Kidney capillary endothelial cell (primary cell): ENCODE measurements at places on chromosomes 3 and 15.

- DNase-seq, result no peak
Measured at GRCh38 chr3:42707620-42708355, 5.2 kb upstream of the HHATL start.

DNA sequence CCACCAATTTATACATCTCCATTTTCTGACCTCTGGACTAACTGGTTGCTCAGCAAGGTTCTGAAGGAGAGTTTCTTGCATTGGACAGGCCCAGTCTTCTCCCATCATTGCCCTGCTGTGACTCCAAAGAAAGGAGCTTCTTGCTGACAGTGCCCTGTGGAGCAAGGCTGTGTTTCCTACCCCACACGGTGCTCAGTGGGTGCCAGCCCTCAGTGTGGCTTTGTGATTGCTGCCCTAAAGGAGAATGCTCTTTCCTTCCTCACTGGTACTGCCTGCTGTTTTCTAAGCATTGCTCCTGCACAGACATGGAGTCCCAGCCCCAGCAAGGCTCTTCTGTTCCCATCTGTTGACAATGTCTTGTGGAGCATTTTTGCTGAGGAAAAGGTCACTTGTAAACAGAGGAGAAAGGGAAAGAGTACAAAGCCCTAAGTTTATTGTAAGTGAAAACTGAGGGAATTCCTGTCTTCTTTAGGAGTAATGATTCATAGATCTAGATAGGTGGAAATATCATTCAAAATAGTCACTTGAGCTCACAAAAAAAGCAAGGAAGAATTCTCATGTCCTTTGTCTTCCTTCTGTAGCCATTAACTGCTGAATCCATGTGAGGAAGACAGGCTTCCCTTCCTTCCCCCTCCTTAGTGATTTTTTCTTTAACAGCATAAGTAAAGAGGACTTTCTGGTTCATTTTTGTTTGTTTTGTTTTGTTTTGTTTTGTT lies 62.9 kb downstream of the HMG20A start:
- DNase-seq, result no peak

- no peak for DNase-seq
Measured at GRCh38 chr3:82378392-82378791, 616.9 kb upstream of the GBE1 start.

DNA sequence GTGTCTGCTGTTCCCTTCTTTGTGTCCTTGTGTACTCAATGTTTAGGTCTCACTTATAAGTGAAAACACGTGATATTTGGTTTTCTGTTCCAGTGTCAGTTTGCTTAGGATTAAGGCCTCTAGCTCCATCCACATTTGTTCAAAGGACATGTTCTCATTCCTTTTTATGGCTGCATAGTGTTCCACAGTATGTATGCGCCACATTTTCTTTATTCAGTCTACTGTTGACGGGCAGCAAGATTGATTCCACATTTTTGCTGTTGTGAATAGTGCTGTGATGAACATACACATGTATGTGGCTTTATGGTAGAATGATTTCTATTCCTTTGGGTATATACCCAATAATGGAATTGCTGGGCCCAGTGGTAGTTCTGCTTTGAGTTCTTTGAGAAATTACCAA lies 122.7 kb upstream of the THBS1 start:
- no peak for DNase-seq

DNA sequence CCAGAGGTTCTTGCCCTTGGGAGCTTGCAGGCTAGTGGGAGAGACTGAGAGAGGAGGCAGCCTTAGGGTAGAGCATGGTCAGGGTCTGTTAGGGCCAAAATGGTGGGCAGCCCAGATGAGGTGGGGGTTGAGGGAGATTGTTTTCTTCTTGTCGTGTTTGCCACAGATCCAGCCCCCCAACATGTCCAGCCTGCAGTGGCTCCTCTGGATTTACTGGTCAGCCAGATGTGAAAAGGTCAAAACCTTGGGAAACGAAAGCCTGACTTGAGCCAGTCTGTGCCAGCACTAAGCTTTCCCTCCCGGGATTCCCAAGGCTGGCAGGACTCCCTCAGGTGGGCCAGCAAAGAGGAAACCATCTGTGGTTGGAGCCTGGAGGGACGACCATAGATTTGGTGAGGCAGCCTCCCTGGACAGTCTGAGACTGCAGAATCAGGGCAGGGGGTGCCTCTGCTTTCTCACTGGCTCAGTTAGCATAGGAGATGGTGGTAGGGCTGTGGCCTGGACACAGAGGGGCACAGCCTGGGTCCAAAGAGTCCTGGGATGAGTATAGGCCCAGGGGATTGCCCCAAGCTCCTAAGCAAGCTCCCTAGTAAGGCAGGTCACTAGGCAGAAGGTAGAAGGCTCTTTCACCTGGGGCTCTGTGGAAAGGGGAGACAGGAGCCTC lies 51.2 kb upstream of the PRR23C start:
- no peak for DNase-seq

- no peak for DNase-seq
Measured at GRCh38 chr3:36210840-36211651, 169.3 kb upstream of the STAC start.

DNA sequence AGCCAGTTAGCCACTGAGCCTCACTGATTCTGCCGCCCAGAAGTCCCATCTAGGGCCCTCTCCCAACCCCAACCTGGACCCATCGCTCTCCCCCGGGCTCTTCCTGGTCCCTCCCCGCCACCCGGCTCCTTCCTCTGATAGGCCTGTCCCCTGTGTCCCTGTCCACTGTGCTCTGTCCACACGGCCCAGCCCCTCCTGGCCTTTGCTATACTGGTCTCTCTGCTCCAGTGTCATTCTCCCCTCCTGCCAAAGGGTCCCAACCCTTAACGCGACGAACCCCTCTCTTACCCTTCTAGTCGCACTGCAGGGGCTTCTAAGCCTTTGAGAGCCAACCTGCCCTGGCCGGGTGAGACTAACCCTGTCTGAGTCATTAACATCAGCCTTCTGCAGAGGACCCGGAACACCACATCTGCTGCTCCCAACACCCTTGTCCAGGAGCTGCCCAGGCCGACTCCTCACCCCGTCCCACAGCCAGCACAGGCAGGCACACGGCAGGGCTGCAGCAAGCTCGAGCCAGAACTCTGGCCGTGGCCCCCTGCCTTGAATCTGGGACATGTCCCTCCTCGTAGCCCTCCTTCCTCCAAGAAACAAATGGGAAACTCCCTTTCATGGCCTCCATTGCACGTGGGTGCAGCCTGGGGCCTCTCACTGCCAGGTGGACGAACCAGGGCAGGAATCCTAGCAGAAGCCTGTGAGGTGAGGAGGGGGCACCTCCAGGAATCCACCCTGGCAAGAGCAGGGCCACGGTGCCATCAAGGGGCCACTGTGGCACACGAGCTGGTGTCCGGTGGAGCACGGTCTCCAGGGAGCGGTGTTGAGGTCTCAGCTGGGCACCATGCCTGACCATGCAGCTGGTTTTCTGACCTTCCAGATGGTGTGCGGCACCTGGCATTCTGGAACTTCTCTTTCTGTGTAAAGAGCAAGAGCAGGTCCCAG lies 140.9 kb upstream of the IQSEC1 start:
- DNase-seq, result no peak

- DNase-seq, result no peak
Measured at GRCh38 chr3:172210355-172210754, 171.0 kb downstream of the FNDC3B start.
